ENCODE measurements at places on chromosomes 13 and 19.

- DNase-seq, result no peak
These were observed 403.1 kb downstream of the SPRY2 start for GRCh38 chr13:79937771-79938216.

- DNase-seq, result no peak
These were observed 1556.6 kb upstream of the PRR20A start for GRCh38 chr13:55583953-55584593.

DNA sequence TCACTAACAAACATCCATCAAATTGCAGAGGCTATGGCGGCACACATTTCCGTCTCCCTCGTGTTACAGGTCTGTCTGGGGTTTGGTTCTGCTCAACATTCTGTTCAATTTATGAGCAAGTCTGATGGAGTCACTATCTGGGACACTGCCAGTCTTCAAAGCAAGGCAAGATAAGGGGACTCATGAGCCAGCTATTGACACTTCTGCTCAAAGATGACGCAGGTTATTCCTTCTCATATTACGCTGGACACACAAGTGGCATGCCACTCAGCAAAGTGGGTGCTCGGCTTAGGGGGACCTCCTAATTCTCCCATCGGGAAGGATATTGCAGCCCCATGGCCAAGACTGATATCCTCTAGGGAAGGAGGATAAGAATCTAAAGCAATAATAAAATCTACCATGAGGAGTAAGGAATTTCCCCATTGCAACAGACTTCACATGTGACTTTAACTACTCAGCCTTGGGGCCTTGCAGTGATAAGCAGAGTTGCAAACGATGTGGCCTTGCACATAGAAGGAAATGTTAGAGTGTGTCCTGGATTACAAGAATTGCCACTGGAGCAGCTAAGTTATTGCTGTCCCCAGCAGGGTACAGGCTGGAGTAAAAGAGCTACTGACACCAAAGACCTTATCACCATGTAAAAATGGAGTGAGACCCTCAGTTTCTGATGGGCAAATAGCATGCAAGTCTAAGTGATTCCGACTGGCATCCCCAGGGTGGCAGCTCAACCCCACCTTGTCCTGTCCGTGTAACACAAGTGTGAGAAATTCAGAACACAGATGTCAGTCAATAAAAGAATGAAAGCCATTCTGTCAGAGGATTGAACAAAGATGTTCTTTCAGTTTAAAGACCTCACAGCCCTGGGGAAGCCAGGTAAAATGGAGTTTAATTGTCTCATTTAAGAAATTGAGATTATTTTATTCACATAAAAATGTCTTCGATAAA is 306.1 kb downstream of the IRS2 start:
- DNase-seq, result no peak

DNA sequence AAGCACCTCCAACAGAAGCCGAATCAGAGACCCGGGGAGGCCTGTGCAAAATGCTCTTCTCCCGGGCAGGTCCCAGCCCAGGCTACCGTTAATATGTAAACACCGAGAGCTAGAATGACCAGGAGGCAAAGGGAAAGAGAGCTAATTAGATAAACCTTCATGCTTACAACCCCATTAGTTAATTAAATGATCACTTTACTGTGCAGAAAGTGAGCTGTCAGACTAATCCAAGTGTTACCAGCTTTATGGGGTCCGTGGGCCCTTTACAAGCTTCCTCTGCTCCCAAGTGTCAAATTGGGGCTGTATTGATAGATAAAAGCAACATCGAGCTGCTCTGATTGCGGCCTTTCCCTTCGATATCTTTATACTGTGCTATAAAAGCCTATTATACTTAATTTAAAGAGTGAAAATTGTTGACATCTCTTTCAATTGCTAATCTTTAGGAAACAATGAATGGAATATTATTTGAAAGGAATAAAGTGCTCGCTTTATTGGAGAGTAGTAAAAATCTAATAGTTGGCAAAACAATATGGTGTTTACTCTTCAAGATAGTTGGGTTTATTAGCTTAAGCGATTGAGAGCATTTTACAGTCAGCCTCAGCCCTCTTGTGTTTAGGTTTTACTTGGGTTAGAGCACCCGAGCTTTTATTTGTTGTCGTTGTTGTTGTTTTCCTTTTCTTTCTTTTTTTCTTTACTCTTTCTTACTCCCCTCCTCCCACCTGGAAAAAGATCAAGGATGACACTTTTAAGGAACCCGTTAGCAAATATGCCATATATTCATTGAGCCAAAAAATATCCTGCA is 189.3 kb upstream of the GPR12 start:
- no peak for DNase-seq

GRCh38 chr19:55704494-55705245 is 29.6 kb downstream of the EPN1 start:
- no peak for DNase-seq

DNA sequence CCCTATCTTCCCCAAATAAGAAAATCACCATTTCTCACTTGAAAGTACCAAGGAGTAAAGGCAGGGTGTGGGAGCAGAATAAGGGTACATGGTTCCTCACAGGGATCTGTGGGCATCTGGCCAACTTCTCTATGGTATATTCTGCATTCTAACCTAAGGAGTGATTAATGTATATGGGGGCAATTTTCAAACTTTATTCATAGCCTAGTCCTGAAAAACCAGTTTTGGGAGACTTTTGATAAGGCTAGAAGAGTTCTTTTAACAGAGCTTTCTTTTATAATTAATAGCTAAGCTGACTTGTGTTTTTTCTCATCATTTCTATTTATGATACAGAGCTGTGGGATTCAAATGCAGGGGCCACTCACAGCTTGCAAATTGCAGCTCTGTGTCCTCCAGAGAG is 852 bp downstream of the SCEL start:
- no peak for DNase-seq

DNA sequence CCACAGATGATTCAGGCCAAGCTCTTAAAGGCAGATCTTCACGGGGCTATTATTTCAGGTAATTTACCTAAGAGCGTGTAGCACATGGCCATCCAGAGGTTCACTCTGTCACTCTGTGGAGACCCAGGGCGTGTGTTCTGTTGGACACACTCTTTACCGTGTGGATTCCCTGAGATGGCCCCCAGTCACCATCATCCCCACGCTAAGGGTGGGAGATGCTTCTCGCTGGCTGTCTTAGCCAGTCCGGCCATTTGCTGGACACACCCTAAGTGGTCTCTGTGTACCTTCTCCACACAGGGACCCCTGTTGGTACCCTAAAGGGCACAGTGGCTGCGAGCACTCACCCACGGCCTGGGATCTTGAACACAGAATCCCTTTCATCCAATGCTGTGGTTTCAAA is 6.0 kb downstream of the POP4 start:
- DNase-seq, result no peak

DNA sequence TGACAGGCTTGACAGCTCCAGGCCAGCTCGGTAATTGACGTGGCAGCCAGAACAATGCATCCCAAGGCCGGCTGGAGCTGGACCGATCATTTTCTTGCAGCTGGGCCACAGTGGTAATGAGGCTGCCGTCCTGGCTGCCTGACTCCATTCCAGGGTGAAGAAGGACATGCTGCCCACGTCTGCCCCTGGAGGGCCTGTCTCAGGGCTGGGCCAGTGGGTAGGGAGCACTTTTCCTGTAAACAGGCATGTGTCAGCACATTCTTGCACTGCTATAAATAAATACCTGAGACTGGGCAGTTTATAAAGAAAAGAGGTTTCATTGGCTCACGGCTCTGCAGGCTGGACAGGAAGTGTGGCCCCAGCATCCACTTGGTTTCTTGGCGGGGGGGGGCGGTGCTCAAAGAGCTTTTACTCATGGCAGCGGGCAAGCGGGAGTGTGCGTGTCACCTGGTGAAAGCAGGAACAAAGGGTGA is 38.1 kb upstream of the KCTD15 start:
- no peak for DNase-seq

DNA sequence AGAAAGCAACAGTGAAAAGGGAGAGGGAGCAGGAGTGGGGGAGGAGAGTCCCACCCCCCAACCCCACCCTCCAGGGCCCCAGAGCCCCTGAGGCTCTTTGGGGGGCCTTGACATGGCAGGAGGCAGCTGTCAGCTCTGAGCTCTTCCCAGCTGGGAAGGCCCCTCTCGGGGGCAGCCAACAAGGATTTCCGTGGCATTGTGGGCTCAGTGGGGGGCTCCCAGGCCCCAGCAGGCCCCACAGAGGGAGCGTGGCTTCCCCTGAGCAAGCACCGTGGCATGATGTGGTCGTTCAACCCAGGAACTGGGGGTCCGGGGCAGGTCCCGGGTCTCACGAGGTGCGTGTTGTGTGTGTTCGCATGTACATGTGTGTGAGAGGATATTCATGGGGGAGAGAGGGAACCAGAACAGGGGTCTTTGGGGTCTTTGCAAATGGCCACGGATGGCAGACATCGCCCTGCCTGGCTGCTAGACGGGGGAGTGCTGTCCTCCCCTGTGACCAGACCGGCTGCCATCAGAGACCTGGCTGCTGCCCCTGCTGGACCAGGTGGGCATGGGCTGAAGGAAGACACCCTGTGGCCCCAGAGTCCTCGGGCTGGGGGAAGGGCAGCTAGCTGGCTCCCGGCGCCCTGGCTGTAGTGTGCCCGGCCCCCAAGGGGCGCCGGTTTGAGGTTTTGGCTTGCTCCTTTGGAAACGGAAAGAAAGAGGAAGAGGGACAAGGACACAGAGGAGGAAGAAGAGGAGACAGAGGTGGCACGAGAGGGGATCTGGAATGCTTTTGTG is 3.7 kb upstream of the AKAP8L start:
- DNase-seq, result no peak

DNA sequence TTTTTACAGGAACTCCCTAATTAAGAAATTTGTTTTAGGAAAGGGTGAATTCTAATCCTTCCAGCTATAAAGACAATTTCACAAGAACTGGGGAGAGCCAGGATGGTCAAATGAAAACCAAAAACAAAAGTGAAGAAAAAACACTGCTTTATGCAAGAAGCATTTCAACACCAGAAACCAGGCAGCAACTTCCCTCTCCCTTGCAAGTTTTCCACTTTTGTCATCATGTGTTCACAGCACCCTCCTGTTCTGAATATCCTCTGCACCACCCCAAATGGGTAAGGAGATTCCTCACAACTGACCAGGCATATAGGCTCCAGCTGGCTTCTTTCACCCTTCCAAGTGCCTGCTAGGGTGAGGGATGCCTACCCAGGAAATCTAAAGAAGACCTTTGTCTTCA is 328.1 kb downstream of the TBC1D4 start:
- no peak for DNase-seq

GRCh38 chr13:97238432-97238831 is 16.3 kb downstream of the MBNL2 start:
- DNase-seq, result no peak

DNA sequence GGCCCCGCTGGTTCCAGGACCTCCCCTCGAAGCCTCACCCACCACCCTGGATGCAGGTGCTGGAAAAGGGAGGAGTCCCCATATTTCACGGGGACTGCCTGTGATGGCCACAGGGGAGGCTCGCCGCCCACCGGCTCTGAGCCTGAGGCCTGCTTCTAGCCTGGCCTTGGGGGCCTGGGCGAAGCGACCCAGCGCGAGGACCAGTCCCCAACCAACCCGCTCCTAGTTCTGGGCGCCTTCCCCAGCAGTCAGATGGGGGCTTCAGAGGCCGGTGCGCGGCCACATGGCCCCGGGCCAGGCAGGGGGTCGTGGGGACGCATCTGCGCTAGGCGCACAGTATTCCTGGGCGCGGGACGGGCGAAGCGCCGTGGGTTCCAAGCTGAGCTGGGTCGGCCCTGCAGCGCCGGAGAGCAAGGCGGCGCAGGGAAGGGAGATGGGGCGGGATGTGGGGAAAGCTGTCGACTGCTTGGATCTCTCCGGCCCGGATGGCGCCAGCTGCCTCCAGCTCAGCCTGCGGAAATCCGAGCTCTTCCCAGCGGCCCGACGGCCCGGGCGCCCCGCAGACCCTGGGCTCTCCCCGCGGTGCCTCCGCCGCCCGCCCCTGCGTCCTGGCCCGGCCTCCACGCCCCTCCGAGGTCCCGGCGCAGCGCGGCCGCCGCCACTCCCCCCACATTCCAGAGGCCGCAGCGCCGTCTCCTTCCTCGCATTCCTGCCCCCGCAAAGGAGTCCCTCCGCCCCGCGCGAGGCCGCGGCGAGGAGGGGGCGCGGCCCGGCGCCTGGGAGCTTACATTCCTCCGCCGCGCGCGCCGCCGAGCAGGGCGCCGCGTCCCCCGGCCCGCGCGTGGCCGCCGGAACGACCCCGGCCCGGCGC is at the start of gene WTIP:
WTIP (plus strand) TSS at position 788 of the 871 bp plus-strand sequence. CDS start 217 bp downstream, outside the sequence.
- DNase-seq, result no peak

- no peak for DNase-seq
These were observed 18.2 kb downstream of the LSM4 start for GRCh38 chr19:18304458-18305310.

DNA sequence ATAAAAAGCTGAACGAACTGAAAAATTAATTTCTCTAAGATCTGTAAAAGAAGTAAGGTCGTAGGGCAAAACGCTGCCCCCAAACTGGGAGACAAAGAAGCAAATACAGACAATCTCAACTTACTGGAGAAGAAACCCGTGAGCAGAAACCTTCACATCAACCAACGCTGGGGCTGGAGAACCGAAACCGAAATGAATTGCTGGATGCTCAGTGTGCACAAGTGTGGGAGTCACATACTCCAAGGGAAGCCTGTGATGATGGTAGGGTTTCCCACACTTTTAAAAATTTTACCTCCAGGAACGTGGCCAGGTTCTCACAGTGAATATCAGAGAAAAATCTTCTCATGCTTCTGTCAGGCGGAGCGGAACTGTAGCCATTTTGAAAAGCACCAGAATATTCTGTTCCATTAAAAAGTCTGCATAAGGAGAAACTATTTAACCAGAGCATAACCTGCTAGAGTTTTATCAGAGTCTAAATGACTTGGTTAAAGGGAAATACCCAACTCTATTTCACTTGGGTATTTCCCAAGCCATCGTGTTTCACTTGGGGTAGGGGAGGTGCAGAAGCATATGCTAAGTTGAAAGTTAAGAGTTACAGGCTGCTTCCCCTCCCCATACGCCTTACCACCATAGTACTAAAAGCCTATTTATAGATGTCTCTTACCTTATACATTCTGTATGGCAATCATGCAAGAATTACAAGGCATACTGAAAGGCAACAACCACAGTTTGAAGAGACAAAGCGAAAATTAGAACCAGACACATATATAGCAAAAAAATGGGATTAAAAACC is 110.5 kb upstream of the SLITRK1 start:
- no peak for DNase-seq

DNA sequence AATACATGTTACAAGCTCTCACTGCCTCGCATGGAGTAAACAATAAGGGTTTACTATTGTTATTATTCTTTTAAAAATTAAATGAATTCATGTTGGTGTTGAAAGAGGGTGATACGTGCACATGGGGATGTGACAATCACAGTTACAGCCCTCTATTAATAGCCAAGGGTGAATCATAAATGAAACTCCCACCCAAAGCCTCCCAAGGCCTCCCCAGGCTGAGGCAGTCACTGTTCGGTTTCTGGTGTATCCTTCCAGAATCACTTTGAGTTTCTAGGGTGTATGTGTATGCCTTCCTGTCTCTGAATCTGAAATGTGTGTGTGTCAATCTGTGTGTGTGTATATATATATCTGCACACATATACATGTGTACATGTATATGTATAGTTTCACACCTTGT is 73.4 kb downstream of the AKAP11 start:
- DNase-seq, result no peak
